ENCODE measurements at places on chromosomes 3 and 15.

DNA sequence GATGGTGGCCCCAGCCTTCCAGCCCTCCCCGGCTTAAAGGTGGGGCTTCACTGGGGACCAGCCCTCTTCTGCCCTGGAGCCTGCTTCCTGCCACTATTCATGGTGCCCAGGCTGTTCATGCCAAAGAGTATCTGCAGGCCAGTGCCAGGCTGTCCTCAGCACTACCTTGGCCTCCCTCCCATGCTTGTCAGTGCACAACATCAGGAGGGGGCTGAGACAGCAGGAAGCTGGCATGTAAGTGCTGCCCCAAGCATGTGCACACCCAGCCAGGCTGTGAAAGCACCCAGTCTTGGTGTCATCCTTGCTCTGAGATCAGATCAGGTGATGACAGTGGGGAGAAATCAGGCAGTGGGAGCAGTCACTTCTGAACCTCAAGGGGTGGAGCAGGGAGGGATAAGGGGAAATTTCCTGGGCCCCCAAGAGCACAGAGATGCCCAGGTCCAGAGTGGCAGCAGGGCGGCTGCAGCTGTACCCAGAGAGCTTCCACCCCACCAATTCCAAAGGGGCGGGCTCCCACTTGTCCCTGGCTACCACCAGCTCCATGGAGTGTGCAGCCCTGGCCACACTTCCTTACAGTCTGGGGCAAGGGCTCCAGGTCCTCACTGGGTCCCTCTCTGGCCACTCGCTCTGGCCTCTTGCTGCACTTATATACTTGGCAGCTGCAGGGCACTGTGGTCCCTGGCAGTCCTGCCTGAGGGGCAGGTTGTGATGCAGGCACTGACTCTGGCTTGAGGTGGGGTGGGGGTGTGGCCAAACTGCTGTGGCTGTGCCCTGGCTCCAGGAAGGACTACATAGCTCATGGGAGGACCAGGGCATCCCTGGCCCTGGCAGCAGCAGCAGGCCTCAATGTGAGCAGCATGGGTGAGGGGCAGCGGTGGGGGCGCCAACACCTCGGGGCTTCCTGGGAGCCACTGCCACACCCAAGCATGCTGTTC lies 91.4 kb upstream of the TNFSF10 start:
- DNase-seq: no peak

GRCh38 chr3:136787349-136787748 lies 31.6 kb upstream of the SLC35G2 start:
- peak; percentile 23 for DNase-seq

DNA sequence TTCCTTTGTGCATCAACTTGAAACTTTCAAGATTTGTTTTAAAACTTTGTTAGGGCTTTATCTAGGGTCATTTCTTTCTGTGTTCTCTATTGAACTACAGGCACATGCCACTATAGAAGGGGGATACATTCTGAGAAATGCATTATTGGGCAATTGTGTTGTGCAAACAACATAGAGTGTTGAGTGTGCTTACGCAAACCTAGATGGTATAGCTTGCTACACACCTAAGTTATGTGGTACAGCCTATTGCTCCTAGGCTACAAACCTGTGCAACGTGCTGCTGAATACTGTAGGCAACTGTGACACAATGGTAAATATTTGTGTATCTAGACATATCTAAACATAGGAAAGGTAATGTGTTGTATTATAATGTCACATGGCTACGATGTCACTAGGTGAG lies 33.0 kb upstream of the KLF13 start:
- DNase-seq: no peak

- no peak for DNase-seq
Measured at GRCh38 chr15:99965376-99965775, 232.1 kb upstream of the LYSMD4 start.

Measured in renal cortical epithelial cell (primary cell).